ENCODE measurements at places on chromosomes 5 and 9. TPM values are rescaled to one million over a fixed set of nuclear protein-coding genes. Genes with fewer than 3 reads are reported as not detected.
A peak's percentile ranks its signal among the peaks of the same experiment; 100 is the strongest.

GRCh38 chr5:252546-252945 lies 18.9 kb upstream of the PDCD6 start:
- no peak for DNase-seq

GRCh38 chr9:110064803-110065202 lies 143.2 kb downstream of the C9orf152 start:
- no peak for DNase-seq

DNA sequence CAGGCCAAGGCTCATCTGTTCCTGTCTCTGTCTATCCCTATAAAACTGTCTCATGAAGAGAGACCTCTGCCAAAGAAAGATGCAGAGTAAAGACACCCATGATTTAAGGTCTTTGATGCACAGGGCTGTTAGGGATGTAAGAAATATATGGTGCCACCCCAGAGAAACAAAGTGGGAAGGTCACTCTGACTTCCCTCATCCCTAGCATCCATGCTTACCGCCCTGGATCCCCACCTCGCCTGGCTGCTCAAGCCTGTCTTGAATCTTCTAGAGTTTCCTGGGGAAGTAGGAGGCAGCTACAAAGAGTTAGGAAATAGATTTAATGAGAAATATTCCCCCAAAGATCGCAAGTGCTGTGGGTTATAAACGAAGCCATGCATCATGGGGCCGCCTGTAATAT lies 349.2 kb downstream of the SLIT3 start:
- DNase-seq, result no peak

- no peak for DNase-seq
These were observed 162.2 kb downstream of the OXCT1 start for GRCh38 chr5:41707853-41708603.

Gene PCAT7
- total RNA-seq, result not detected

DNA sequence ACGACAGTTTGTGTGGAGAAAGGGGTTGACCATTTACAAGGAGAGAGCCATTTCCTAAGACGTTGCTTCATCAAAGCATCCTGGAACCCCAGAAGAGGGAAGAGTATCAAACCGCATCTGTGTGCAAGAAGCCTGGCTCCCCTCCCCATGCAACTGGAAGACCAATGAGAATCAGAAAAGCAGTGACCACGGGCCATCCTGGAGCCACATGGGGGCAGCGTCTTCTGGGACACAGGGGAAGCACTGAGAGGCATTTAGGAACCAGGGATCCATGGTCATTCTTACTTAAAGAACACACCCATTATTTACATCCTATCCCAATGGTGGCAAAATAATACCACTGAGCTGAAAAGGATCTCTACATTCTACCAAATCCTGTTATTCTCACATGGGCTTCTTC lies 29.3 kb downstream of the SEMA5A start:
- no peak for DNase-seq

DNA sequence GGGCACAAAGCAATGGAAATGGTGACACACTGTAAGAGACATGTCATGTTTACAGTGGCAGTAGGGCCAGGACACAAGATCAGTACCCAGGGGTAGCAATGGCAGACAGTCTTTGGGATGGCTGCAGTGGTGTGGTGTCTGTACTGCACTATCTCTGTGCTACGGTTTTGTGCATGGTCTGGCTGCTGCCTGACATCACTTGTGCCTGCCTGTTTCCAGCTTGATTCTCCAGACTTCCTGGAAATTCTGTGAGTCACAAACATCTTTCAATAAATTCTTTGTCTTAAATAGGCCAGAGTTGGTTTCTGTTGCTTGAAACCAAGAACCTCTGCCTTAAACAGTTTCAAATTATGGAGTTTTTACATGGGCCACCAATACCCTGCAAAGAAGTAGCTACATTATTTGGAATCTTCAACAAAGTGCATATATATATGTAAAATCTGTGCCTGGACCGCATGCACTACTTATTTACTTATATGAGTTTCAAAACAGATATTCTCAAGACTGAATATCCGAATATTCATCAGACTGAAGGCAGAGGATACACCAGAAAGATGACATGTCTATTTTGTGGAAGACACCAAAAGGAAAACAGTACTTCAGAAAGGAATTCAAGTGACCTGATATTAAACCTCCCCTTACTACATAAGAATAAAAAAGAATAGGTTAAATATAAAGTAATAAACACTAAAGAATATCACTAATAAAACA lies 188.1 kb downstream of the RFX3 start:
- DNase-seq, result no peak

Gene IL17B
- not detected for total RNA-seq

Gene LHX2
- total RNA-seq, result not detected

DNA sequence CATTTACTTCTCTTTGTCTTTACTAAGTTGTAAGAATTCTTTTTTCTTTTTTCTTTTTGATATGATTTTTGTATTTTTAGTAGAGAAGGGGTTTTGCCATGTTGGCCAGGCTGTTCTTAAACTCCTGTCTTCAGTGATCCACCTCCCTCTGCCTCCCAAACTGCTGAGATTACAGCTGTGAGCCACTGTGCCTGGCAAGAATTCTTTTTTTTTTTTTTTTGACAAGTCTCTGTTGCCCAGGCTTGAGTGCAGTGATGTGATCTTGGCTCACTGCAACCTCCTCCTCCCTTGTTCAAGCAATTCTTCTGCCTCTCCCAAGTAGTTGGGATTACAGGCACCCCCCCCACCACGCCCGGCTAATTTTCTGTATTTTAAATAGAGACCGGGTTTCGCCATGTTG lies 9.9 kb downstream of the NPM1 start:
- no peak for DNase-seq

Gene SLIT3
- 0.49 TPM for total RNA-seq

DNA sequence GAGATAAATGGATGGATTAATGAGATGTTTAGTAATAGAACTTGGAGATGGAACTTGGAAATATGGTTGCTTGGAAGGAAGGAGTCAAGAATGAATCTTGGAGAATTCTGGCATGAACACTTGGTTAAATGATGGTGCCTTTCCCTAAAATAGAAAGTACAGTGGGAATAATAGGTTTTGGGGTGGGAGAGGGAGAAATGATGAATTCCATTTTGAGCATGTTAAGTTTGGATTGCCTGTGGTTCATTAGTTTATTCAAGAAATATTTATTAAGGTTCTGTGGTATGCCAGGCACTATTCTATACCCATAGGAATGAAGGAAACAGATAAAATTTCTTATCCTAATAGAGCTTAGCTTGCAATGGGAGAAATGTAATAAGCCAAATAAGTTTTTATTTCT lies 58.4 kb downstream of the PBX3 start:
- DNase-seq, result no peak

GRCh38 chr9:118693645-118694044 lies 675.6 kb downstream of the BRINP1 start:
- DNase-seq, result no peak

Gene ELAVL2
- not detected for total RNA-seq

Gene IFNA2
- total RNA-seq, result not detected

Gene SLC9A3
- 2.6 TPM for total RNA-seq

Gene ARL15
- 6.5 TPM for total RNA-seq

Gene PCDHAC2
- total RNA-seq, result not detected

Gene CRB2
- total RNA-seq, result not detected

DNA sequence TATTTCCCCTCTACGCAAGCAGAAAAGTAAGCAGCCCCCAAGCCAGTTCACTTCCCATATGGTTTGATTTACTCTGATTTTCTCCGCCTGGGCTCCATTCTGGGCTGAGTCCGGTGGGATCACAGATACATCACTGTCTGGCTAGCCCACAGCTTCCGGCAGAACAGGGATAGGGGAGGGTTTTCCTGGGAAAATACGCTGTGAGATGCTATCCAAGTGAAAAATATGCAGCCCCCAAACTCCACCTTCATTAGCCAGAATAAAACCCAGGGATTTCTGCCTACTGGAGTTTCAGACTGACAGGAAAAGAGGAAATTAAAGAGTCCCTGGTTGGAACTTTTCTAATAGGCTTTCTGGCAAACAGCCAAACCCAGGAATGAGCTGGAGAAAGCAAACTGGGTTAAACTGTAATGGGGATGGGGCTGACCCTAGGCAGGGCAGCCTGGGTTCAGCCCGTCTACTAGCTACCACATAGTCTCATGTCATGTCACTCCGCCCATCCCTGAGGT lies 16.9 kb upstream of the NIPAL4 start:
- no peak for DNase-seq

Gene SPRY4
- 1.4 TPM for total RNA-seq

DNA sequence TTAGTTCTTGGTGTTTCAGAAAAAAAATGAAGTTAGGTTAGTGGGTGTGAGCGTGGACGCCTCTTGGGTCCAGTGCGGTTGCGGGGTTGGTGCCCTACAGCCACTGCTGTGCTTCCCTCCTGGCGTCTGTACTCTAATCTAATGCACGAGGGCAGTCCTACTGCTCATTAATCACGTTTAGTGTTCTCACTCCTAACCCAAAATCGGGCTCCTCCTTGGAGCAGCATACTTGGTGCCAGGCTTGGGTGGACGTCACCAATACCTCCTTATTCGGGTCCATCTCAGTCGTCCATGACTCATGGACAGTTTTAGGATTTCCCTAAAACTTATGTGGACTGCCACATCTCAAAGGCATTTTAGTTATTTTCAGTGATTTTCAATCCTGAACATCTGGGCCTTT lies 41.6 kb downstream of the TRIO start:
- DNase-seq, result no peak

DNA sequence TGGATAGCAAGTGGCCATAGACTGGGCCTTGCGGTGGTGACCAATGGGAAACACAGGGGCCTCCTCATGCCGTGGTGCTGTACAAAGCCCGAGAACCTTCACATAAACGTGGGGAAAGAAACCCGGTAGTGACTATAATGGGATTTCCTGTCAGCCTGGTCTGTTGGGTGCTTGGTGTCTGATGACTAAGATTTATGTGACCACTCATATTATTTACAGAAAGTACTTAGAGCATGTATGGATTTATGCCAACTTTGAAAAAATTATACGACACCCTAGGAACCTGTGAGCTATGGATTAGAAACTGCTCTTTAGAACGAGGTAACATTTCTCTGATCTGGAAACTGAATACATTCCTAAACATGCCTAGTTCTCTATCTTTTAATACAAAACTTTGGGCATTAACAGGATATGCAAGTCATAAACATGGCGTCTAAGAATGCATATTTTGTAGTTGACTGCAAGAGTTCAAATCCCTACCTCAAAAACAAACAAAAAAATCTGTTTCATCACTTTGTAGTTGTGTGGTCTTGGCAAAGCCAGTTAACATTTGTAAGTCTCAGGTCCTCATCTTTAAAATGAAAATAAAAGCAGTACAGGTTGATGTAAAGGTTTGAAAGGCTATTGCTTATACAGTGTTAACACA lies 85.4 kb downstream of the TMEM167A start:
- DNase-seq, result no peak

Gene RANBP17
- total RNA-seq, result not detected

- DNase-seq, result no peak
These were observed 206.4 kb downstream of the PTTG1 start for GRCh38 chr5:160627921-160628618.

- no peak for DNase-seq
These were observed 19.8 kb upstream of the NTNG2 start for GRCh38 chr9:132141948-132142594.

DNA sequence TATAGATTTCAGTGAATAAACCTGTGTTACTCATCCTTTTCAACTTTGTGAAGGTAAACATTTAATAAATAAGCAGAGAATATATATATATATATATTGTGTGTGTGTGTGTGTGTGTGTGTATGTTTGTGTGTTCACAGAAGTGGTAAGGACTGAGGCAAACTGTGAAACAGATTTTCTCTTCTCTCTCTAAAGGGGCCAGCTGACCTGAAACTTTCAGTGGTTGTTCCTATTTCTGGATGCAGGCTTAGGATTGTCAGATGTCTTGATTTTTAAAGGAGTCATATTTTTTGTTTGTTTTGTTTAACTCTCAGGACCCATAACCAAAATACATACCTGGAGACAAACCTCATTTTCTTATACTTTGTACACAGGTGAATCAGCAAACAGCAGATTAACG lies 714.9 kb upstream of the MEF2C start:
- no peak for DNase-seq

DNA sequence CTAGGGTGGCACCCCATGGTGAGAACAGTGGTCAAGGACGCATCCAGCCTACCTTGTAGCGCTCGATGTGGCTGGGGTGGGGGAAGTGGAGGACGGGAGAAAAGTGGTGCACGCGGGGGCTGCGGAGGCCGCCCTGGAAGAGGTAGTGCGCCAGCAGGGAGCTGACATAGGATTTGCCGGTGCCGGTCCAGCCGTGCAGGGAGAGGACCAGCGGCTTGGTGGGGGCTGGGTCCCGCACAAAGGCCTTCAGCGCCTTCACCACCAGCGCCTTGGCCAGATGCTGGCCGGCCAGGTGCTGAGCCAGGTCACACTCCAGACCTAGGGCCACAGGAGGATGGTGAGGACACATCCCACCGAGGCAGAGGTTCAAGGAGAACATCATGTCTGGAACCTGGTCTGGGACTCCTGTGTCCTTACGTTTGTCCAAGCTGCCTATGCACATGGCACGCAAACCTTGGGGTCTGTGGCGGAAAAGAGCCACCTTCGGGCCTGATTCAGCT lies 797 bp downstream of the TOR2A start:
- peak; percentile 58 for DNase-seq

GRCh38 chr5:117461403-117461802 lies 886.8 kb upstream of the SEMA6A start:
- no peak for DNase-seq

GRCh38 chr9:84925225-84925872 lies 255.8 kb downstream of the NTRK2 start:
- DNase-seq, result no peak

Gene BRINP1
- total RNA-seq, result not detected

DNA sequence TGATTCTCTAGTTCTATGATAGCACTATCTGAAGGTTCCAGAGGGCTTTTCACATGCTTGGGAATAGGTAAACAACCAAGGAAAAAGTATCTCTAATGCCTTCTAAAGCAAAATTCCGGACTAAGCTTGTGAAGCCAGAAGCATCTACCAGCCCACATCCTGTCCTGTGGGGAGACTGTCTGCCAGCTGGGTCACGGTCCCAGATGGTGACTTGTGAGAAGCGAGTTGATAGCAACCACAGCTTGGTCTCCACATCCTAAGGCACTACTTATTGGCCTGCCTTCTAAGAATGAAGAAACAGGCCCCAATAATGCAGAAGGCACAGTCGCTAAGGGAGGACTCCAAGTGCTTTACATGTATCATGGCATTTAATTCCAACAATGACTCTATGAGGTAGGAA lies 184.1 kb upstream of the ADRA1B start:
- no peak for DNase-seq

DNA sequence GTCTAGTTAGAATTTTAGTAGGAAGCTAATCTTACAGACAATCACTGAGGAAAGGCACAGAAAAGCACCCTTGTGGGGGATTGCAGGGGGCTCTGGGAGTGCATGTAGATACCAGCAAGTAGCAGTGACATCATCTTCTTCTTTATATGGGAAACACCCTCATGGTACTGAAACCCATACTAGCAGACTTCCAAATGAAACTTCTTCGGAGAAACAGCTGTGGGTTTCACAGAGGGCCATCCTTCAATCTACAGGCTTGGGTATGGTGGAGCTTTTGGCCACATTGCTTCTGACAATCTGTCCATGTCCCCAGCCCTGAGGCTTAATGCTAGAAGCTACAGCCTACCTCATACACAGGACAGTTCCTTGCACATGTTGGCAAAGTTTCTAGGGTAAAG lies 165.2 kb upstream of the NFIB start:
- DNase-seq, result no peak
